ENCODE measurements at places on chromosomes 7 and 10.

DNA sequence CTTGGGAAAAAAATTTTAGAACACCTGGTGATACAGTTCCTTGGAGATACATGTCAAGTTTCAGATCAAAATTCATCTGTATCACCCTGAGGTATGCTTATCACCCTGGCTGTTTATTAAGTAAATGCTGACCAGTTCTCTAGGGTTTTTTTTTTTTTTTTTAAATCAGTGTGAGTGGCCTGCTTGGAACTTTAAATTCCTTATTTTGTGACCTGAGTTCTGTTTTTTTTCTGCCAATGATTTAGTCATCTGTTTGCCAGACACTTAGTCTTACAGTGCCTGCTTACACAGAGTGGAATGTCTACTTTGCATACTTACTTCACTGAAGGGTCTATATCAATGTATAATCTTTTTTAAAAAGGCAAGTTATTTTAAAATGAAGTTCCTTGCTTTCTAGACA, 1.8 kb downstream of the TSPAN13 start:
- DNase-seq, result no peak

GRCh38 chr10:5274795-5275194, 78.2 kb downstream of the AKR1C4 start:
- DNase-seq, result no peak

GRCh38 chr10:118920206-118920605, 109.3 kb upstream of the NANOS1 start:
- no peak for DNase-seq

DNA sequence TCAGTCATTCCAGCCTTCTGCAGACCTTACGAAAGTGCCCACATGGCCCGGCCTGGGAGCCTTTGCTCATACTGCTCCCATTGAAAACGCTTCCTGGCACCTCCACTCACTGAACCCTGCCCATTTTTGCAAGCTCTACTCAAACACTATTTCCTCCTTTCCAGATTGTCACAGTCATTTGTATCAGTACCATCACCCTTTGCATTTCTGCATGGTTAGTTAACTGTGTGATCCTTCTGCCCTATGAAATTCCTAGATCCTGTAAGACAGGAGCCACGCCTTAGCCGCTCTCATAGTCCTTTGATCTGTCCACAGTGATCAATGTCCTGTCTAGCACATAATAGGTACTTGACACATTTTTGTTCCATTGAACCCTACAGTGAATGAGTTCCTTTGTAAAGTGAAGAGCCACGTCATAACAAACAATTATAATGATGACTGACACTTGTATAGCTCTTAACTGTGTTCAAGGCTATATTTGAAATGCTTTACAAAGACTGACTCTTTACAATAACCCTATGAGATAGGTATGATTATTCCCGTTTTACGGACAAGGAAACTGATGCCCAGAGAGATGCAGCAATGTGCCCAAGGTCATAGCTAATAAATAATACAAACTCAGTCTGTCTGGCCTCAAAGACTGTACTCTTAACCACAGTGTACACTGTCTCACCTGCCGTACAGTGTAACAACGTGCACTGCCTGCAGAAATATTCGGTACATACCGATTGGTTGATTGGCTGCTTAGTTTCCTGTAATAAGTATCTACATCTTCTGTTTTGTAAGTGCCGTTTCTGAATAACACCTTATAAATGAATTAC, 16.6 kb upstream of the ITIH2 start:
- DNase-seq, result no peak

- DNase-seq, result no peak
Observed at GRCh38 chr10:48708144-48708543, 23.5 kb downstream of the WDFY4 start.
